CD8-positive, alpha-beta T cell (primary cell): ENCODE measurements at places on chromosomes 11 and 22.

GRCh38 chr11:1515082-1516060 lies 28.8 kb upstream of the MOB2 start:
- peak; percentile 75 for DNase-seq

DNA sequence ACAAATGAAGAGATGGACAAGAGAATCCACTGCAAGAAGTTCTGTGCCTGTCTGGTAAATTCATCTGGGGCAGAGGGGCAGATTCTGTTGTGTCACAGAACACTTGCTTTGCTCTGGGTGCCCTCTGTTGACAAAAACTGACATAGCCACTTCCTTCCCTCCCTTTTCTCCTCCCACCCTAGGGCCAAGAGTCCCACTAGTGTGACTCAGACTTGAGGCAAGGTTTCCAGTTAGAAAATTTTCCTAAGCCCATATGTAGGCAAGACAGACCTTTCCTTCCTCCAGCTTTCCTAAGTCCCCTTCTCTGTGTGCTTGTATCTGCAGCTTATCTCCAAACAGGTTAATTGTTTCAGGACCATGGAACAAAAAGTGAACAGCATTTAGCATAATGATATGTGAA lies 106.8 kb downstream of the RBFOX2 start:
- no peak for DNase-seq

GRCh38 chr22:47807506-47807905 lies 1045.1 kb downstream of the TBC1D22A start:
- no peak for DNase-seq

- DNase-seq: no peak
These were observed 33.6 kb downstream of the TRMU start for GRCh38 chr22:46368871-46369715.

DNA sequence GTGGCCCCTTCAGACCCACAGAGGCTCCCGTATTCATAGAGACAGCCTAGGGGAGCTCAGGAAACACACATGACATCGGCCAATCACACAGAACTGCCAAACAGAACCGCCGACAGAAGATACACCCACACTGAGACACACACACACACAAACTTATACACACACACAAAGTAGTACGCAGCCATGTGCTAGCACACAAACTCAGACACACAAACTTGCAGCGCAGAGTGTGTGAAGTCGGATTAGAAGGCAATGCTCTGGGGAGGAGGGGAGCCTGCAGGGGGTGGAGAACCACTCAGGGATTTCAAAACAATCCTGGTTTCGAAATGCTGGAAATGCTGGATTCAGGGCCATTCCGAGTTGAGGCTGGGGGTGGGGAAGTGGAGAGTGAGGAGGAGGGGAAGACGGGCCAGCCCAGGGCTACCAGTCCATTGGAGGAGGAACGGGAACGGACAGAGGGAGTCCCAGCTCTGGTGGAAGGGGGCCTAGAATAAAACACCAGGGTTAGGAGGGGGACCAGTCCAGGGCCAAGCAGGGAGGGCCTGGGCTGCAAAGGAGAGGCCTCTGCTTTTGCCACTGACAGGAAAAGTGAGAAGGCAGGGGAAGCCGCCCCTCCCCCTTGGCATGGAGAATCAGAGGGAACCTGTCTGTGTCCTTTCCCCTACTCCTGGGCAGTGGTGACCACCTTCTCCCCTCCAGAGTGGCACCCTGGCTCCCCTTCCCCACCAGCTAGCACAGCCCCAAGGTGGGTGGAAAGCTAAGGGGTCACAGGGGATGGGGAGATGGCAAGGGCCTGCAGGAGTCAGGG lies 4.4 kb downstream of the BCL9L start:
- no peak for DNase-seq

GRCh38 chr11:61413496-61413895 lies 16.3 kb downstream of the CPSF7 start:
- DNase-seq: no peak

DNA sequence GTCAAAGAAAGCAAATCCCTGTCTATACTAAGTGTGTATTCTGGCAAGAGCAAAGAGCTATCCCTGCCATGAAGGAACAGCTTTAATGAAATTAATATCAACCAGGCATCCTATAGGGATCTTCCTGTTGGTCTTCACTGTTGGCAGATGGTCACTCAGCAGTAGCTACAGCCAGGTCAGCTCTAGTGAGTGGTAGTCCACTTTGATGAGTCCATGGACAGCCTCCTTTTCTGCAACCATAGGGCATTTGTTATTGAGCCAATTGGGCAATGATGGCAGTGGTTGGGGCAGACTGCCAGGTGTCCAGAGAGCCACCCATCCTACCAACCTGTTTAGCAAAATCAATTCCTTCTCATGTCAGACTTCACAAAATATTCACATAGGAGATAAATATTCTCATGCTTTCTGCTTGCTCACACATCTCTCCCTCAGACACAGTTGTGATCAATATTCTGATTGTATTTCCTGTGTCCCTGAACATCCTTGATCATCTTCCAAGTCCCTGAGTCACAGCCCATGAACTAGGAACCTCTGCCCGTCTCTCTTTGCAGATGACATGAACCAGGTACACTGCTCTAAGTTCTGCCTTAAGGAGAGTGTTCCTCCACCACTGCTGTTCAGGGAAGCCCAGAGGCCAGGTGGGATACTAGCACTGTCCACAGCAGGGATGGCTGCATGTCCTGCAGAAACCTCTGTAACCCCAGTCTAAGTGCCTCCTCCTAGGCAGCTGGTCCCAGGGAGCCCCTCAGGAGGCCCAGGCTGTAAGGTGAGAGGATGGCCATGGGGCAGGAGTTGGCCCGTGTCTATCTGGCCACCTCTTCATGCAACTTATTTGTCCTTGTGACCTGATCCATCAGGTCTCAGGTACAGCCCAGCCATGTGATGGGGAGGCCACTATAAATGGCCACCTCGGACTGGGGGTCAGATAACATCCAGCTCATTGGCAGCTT lies 74.2 kb upstream of the IGLL5 start:
- no peak for DNase-seq
